ENCODE measurements at places on chromosomes 16 and 17.
A peak's percentile ranks its signal among the peaks of the same experiment; 100 is the strongest.

DNA sequence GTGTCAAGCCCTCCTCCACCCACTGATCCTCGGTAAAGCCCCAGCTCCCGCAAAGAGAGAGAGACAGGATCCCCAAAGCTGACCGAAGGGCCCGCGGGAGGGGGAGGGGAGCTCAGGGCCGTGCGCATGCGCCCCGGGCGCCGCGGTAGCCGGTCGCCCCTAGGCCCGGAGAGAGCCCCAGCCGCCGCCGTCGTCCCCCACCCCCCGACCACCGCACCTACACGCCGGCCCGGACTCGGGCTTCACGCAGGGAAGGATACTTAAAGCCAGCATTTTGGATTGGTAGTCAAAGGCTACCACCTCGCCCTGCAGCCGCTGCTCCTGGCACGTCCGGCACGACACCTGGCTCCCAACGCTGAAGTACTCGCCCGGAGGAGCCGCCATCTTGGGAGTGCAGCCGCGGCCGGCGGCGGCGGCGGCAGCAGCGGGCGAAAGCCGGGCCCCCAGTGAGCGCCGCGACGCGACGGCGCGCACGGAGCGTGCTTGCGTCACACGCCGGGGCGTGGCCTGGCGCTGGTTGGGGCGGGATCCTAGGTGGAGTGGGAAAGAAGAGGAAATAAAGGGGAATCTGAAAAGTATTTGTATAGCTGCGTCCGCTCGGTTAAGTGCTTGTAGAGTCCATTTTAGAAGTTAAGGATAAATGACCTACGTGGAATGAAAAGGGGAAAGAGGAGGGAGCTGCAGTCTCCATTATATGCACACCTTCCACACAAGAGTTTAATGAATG is at the start of gene LSM12:
Gene LSM12, minus strand, starts transcription at position 468 of the 727 bp plus-strand sequence. Its CDS starts 84 bp downstream, at position 384.
- peak; percentile 75 for DNase-seq

- peak; percentile 64 for DNase-seq
Observed at GRCh38 chr17:42266918-42267766, 9.0 kb downstream of the STAT5B start.

- DNase-seq: no peak
Observed at GRCh38 chr16:82119405-82119804, 50.6 kb downstream of the MPHOSPH6 start.

- DNase-seq: peak; percentile 29
Observed at GRCh38 chr16:89026121-89026612, 49.2 kb upstream of the CBFA2T3 start.

DNA sequence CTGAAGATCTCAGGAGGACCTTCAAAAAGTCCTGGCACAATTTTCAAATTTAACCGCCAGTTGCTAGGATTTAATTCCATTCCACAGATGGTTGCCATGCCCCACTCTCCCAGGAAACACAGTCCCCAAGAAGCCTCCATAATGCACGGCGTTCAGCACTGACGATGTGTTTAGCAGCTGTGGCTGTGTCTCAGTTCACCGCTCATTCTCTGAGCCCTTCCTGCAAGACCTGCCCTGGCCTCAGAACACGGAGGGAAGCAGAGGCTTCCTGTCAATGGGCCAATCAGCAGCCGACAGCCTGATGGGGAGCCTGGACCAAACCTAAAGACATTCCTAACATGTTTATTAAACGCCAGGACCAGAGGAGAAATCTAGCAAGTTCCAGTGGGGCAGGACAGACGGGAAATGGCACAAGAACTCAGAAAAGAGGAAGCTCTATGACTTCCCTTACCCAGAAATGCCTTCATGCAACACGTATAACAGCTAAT is 4.9 kb downstream of the MYLK3 start:
- peak; percentile 19 for DNase-seq

DNA sequence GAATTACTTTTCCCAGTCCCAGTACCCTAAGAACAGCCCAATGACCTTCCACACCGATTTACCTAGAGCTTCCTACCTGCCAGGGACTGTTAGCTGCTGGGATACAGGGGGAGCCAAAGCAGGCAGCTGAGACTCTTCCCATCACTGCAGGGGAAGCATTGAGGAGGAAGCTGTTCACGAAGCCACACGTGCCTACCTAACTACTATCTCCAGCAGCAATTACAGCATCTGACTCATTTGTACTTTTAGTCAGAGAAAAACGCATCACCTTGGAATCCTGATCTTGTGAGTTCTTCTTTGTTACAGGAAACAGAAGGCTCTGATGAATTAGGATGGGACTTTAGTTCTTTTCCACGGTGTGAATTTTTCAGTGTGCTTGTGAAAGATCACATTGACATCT is 113.7 kb upstream of the DHX40 start:
- DNase-seq: peak; percentile 83

GRCh38 chr17:7561028-7561575 is 617 bp upstream of the SENP3 start:
- peak; percentile 66 for DNase-seq

DNA sequence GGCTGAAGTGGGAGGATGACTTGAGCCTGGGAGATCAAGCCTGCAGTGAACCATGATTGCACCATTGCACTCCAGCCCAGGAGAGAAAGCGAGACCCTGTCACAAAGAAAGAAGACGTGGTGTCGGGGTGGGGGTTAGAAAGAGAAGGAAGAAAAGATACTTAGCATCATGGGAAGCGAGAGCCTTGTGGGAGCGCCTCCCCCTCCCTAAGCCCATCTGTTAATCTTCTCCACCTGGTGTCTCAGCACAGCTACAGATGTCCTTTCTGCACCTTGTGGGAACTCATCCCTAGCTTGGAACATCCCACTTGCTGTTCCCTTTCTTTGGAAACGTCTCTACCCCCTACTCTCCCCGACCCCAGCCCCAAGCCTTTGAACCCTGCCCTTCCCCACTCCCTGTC is 6.0 kb downstream of the ZNF688 start:
- no peak for DNase-seq

DNA sequence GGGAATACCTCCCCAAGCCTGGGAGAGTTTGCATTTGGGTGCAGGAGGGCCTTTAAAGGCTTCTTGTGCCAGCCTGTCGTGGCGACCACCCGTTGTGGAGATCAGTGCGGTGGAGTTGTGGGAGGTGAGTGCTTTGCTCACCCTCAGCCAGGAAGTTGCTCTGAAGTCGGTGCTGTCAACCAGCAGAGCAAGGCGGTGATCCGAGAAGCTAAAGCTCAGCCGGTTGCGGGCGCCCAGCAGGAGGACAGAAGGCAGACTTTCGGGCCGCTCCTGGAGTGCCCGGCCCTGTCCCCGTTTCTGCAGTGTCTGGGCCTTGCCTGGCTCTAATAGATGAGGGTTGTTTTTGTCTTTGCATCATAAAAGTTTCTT is 1.4 kb downstream of the UBE2I start:
- DNase-seq: no peak

Data from renal cortical epithelial cell (primary cell).